Aorta (tissue), 5 donors: ENCODE measurements at places on chromosomes 5 and 9. TPM values are rescaled to one million over a fixed set of nuclear protein-coding genes. Genes with fewer than 3 reads are reported as not detected.

RNF208 gene
- total RNA-seq: 2.2 TPM

NDOR1 gene
- 14.2 TPM for total RNA-seq

NOL6 gene
- total RNA-seq: 20.2 TPM

PITX1 gene
- 0.39 TPM for total RNA-seq

DNM1 gene
- total RNA-seq: 9.3 TPM

ZFP37 gene
- 6.8 TPM for total RNA-seq

TXNDC8 gene
- total RNA-seq: not detected

PLPP6 gene
- 4.5 TPM for total RNA-seq

PPP3R2 gene
- not detected for total RNA-seq

ACTBL2 gene
- not detected for total RNA-seq

PTPA gene
- total RNA-seq: 156 TPM

MARCOL gene
- not detected for total RNA-seq

LECT2 gene
- total RNA-seq: not detected

TAF11L10 gene
- total RNA-seq: not detected

GOLGA2 gene
- 172 TPM for total RNA-seq

SPAAR gene
- 4.0 TPM for total RNA-seq

APBA1 gene
- 8.0 TPM for total RNA-seq

ANKRD18A gene
- 0.18 TPM for total RNA-seq

CYSTM1 gene
- total RNA-seq: 56.5 TPM

DYNC2I2 gene
- 15.3 TPM for total RNA-seq

SLC6A3 gene
- total RNA-seq: 0.23 TPM

SOX30 gene
- total RNA-seq: 0.12 TPM

SCGB3A1 gene
- total RNA-seq: not detected

INSL4 gene
- not detected for total RNA-seq

LHX3 gene
- not detected for total RNA-seq

UBAC1 gene
- 38.0 TPM for total RNA-seq

EGR1 gene
- total RNA-seq: 158 TPM

SPATA31D3 gene
- total RNA-seq: not detected

AGTPBP1 gene
- 25.6 TPM for total RNA-seq

GRM6 gene
- total RNA-seq: not detected

SH3RF2 gene
- 3.1 TPM for total RNA-seq

TLE1 gene
- total RNA-seq: 32.7 TPM

UBQLN1 gene
- 80.0 TPM for total RNA-seq

FNBP1 gene
- total RNA-seq: 92.2 TPM

HTR4 gene
- total RNA-seq: 0.90 TPM

PCDHB14 gene
- total RNA-seq: 7.5 TPM

UBE2D2 gene
- total RNA-seq: 116 TPM

MELK gene
- 1.1 TPM for total RNA-seq

RASEF gene
- 0.06 TPM for total RNA-seq

FAM153A gene
- total RNA-seq: not detected

MAMDC4 gene
- total RNA-seq: 2.4 TPM

EMB gene
- 40.2 TPM for total RNA-seq

TTF1 gene
- total RNA-seq: 14.3 TPM

INSL6 gene
- total RNA-seq: not detected

PALM2AKAP2 gene
- 155 TPM for total RNA-seq

AQP7 gene
- total RNA-seq: 9.1 TPM

GNA14 gene
- 7.2 TPM for total RNA-seq

TAF11L3 gene
- total RNA-seq: not detected

ADGRV1 gene
- 0.36 TPM for total RNA-seq

TAF11L14 gene
- not detected for total RNA-seq

APBB3 gene
- 48.3 TPM for total RNA-seq

AMBP gene
- total RNA-seq: not detected

TMOD1 gene
- total RNA-seq: 24.5 TPM

NSMF gene
- total RNA-seq: 76.8 TPM

SCGB3A2 gene
- not detected for total RNA-seq

SLCO6A1 gene
- total RNA-seq: not detected

PRLR gene
- 1.1 TPM for total RNA-seq

RMRP gene
- total RNA-seq: 16,694 TPM
